ENCODE measurements at places on chromosomes 4 and X.
A peak's percentile ranks its signal among the peaks of the same experiment; 100 is the strongest.

- DNase-seq, result no peak
These were observed 158.0 kb downstream of the REPS2 start for GRCh38 chrX:17104433-17104832.

DNA sequence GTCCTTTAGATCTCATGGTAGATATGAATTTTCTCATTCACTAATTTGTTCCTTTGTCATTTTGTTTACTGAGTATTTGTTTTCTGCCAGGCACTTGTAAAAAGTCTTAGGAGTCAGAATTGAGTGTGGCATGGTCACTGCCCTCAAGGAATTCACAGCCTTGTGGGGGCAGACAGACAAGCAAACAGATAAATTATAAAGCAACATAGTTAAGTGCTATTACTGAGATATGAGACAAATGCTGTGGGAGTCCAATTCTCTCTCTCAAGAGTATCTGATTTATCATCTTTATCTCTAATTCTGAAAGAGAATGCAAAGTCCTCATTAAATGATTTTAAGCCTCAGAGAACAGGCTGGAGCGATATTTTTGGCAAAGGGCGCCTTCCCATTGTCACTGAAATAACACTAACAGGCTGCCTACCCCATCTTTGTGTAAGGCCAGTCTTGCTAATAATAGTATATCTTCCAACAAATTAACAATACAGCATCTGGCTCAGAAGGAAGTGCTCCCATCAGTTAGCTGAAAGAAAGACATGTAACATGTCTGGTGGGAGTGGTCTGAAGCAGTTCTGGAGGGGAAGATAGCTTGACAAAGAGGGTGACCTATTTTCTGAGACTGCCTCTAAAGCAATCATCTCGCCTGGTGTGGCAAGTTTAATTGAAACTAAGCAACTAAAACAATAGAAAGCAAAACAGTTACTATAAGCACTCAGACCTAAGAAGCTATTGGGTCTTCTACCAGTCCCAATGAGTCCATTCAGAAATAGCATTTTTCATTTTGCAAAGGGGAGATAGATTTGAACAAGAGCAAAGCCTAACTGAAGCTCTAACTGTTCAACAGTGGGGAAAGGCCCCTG is 61.5 kb upstream of the AMOT start:
- DNase-seq, result no peak

DNA sequence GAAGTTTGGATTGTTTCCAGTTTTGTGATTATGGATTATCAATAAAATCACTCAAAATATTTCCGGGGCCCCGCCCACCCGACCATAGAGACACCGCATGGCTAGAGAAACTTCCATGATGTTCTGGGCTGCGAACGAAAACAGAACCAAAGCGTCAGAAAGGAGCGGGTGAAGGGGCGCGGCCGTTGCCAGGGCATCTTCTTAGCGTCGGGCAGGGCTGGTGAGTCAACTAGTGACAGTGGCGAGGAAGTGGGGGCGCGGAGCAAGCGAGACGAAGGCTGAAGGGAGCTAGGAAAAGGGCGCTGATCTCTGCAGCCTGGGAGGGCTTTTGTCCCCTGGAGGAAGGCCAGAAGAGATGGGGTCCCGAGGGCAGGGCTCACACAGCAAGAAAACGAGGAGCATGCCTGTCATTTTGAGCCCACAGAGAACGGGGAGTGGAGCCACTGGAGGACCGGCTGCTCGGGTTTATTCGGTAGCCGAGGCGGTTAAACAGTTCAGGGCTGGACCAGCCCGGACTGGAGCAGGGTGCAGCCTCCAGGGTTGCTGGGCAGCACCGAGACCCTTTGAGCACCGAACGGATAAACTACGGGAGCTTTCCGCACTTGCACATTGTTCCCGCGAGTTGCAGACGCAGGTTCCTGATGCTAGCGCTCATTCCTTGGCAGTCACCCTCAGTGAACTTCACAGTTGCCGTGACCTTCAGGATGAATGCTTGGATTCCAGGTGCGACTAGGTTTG is 298.1 kb upstream of the TRPC5 start:
- DNase-seq, result no peak

DNA sequence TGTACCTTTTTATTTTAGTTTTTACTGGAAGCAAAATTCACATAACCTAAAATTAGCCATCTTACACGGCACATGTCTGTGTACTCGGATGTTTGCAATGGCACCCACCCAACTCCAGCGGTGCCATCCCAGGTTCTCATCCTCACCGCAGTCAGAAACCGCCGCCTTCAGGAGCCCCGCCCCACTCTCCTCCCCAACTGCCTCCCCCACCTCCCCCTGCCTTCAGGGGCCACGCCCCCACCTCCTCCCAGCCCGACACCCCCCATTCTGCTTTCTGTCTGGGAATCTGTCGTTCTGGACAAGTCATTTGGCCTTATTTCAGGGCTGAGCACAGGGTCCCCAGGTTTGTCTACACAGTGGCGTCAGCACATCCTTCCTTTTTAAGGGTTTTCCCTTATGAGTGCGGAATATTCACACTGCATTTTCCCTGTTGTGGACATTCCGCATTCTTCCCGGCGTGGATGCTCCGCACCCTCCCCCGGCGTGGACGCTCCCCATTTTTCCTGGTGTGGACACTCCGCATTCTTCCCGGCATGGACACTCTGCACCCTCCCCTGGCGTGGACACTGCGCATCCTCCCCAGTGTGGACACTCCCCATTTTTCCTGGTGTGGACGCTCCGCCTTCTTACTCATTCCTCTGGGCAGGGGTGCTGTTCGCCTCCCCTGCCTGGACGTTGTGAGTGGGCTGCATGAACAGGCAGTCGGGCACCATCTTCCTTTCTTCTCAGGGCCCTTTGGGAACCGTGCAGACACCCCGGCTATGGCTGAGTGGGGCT is 135.4 kb upstream of the NKX1-1 start:
- DNase-seq, result no peak

DNA sequence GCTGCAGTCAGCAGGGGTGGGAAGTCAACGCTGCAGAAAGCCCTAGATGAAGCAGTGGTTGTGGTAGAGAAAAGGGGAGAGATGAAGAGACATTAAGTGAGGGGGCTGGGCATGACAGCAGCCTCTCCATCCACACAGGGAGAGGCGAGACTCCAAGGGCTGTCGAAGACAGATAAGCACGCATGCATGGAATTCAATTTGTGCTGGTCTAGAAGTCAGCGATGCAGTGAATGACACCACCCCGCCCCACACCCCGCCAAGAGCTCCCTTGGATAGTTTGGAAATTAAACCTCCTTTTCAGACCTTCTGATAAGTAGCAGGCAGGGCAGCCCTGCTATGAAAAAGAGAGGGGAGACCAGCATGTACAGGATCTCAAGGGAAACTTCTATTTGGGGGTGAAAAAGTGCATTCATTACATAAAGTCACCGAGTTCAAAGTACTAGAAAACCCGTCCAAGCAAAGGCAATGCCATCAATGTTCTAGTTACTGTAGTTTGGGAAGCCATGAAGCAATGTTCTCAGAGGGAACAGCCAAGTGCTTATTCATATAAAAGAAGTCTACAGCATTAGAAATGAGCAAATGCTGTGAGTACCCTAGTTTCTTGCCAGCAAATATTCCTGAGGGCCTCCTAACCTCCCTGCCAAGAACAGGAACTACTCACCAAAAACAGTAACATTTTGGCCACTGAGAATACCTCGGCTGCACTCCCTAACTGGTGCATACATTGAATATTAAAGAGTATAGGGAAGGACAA is 152.3 kb upstream of the ANXA10 start:
- DNase-seq, result no peak

- no peak for DNase-seq
These were observed 156.7 kb upstream of the FAM241A start for GRCh38 chr4:111988514-111988913.

- DNase-seq, result no peak
These were observed 11.6 kb upstream of the ASMTL start for GRCh38 chrX:1464041-1464970.

DNA sequence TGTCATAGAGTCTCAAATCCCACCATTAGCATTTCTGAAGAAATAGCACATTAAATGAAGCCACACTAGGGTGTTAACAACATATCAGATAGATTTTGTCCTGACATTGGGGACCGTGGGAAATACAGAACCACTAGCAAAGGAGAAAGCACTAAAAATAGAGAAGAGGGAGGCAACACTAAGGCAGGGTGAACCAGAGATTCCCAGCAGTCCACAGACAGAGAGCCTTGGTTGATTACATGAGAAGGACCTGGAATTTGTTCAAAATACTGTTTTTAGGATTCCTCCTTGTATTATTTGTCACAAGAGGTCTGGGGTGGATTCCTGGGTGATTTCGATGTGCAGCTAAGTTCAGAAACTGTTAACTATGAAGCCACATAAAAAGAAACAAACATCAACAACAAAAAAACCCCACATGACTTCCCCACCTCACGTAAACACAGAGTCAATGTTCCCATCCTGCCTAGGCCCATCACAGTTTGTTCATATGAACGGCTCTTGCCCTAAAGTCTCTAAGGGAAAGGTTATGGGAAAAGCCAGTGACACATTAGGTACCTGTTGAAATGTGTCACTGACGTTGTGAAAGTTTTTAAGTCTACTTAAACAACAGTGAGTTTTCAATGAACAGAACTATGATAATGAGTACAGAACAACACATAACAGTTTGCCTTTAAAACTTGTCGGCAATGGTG is 23.6 kb upstream of the GRSF1 start:
- no peak for DNase-seq

DNA sequence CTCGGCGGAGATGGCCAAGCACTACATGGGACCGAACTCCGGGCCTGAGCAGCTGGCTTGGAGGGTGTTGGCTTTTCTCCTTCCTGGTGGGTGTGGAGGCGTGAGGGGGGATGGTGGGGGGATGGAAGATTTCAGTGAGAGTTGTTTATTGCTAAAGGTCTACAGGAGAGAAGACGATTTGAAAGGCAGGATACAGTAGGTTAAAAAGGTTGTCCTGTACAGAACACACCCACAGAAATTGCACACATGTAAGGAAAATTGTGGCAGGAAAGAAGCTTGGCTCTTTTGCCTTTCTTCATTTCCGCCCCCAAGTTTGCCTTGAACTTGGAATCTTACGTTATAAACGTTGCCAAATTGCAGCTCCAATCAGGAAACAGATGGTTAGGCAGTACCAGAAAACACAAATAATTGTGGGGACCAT is 74.1 kb upstream of the STOX2 start:
- DNase-seq, result peak; percentile 7

DNA sequence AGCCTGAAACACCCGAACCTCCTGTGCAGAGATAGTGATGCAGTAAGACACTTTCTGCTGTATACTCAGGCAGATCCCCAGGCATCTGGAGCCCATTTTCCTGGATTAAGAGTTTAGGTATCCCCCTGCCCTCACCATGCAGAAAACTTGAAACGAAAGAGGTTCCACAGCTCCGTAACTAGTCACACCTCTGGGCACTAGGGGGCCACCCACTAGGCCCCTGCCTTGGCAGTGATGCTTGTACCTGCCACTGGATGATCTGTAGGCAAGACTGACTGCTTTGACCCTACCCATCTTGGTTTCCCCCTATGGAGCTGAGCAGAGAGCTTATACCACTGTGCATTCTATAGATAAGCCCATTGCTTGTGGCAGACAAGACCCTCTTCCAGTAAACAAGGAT is 940.6 kb downstream of the PCDH19 start:
- DNase-seq, result no peak

DNA sequence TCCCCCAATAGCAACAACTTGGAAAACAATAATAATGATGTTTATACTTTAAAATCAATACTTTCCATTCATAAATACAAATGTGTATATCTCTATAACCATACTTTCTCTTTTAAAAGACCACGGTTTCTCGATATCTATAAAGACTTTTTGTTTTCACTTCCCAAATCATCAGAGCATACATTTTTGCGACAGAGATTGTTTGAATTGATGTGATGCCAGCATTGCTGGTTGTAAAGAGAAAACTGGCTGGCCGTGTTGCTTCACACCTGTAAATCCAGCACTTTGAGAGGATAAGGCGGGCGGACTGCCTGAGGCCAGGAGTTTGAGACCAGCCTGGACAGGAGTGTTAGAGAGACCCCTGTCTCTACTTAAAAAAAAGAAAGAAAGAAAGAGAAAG is 77.6 kb upstream of the ZNF518B start:
- no peak for DNase-seq

- no peak for DNase-seq
These were observed 154.4 kb downstream of the AMMECR1 start for GRCh38 chrX:110163488-110163887.

- DNase-seq, result no peak
These were observed 477.5 kb upstream of the TEX13C start for GRCh38 chrX:124842205-124842604.

DNA sequence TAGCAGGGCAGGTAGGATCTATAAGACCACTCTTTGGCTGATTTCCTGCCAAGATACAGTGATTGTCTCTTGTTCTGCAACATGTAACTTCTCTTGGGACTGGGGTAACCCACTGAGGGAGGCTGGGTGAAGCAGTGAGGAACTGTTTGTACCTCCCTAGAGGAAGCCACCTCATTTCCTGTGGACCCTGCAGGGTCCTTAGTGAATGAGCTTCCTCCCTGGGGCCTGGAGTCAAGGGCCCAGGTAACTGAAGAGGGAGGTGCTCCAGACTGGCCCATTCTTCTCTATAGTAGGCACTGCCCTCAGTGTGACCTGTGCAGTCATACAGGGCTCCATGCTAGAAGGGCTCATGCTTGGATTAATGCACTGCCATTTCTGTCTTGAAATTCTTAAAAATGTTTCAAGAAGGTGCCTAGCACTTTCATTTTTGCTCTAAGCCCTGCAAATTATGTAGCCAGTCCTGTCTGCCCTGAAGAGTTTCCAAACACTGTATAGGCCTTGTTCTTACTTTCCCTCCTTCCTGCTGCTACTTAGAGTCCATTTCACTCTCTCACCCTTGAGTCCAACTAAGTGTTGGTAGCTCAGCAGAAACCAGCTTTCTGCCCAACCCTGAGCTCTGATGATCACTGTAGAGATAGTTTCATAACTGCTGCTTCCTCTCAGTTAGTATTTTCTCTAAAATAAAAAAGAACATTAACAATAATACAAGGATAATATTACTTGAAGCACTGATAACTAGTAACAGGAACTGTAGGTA is 8.5 kb upstream of the GRIA3 start:
- no peak for DNase-seq

- DNase-seq, result no peak
These were observed 38.6 kb downstream of the PHOX2B start for GRCh38 chr4:41709844-41710481.

GRCh38 chrX:41475191-41475590 is 28.0 kb downstream of the NYX start:
- no peak for DNase-seq

- DNase-seq, result no peak
These were observed 40.8 kb downstream of the RTL9 start for GRCh38 chrX:110399497-110399896.

All from CD14-positive monocyte (primary cell).